Anterior cingulate cortex (tissue), 58 donors: ENCODE measurements at places on chromosomes 16 and 17.
A peak's percentile ranks its signal among the peaks of the same experiment; 100 is the strongest.

DNA sequence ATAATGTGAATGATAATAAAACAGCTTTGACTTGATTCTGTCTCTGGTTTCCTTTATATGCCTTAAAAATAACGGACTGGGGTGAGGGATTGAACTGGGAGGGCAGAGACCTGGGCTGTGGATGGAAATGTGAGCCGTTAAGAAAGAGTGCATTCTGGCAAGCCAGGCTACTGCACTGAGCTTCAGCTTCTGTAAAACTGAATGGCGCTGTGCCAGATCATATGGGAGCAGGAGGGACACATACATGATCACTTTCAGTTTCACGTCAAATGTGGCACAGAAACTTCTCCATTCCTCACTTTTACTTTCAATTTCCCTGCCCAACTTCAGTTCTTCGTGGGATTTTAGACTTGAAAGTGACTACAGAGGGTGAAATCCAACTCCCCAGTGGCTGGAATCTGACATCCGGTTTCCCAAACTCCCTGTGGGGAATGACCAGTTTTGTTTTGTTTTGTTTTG, 1.1 kb downstream of the MT2A start:
- DNase-seq, result peak; percentile 44

GRCh38 chr16:68444056-68444657, 4.2 kb downstream of the SMPD3 start:
- no peak for DNase-seq

DNA sequence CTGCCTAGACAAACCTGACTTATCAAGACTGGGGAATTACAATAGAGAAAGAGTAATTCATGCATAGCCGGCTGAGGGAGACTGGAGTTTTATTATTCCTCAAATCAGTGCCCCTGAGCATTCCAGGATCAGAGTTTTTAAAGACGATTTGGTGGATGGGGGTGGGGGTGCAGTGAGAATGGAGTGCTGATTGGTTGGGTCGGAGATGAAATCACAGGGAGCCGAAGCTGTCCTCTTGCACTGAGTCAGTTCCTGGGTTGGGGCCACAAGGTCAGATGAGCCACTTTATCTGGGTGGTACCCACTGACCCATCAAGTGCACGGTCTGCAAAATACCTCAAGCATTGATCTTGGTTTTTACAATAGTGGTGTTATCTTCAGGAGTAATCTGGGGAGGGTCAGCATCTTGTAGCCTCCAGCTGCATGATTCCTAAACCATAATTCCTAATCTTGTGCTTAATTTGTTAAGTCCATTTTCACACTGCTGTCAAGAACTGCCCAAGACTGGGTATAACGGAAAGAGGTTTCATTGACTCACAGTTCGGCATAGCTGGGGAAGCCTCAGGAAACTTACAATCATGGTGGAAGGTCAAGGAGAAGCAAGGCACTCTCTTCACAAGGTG, 69.6 kb downstream of the MARF1 start:
- DNase-seq, result no peak

- DNase-seq, result peak; percentile 55
Observed at GRCh38 chr17:77449908-77450741, 309.4 kb downstream of the SEC14L1 start.
